Posterior cingulate gyrus (tissue), 11 donors: ENCODE measurements at places on chromosomes 6 and 20.
A peak's percentile ranks its signal among the peaks of the same experiment; 100 is the strongest.

DNA sequence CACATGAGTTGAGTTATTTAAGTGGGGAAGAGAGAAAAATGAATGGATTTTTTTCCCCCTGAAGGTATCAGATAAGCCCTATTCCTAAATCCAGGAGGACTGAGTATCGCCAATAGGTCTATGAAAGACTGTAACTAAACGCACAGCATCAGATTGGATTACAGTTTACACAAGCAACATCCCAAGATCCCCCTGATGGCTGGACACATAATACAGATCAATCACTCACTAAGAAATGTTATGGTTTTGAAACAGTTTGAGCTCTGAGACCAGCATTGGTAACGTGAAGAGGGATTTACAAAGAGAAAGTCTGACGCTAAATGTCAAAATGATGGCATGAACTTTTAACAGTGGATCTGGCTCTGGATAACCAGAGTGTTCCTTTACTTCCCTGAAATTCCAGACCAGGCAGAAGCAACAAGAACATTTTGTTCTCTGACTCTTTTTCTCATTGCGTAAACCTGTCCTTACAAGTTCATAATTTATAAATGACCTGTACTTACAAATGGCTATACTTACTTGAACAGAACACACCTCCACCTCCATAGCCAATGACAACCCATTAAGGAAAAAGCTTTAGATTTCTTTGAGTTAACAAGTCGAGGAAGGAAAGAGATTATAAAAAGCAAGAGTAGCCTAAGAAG lies 131.8 kb upstream of the BEND3 start:
- DNase-seq, result no peak

- no peak for DNase-seq
Measured at GRCh38 chr6:56742122-56742791, 99.6 kb upstream of the DST start.

- DNase-seq, result no peak
Measured at GRCh38 chr6:148890096-148890495, 143.3 kb downstream of the UST start.

DNA sequence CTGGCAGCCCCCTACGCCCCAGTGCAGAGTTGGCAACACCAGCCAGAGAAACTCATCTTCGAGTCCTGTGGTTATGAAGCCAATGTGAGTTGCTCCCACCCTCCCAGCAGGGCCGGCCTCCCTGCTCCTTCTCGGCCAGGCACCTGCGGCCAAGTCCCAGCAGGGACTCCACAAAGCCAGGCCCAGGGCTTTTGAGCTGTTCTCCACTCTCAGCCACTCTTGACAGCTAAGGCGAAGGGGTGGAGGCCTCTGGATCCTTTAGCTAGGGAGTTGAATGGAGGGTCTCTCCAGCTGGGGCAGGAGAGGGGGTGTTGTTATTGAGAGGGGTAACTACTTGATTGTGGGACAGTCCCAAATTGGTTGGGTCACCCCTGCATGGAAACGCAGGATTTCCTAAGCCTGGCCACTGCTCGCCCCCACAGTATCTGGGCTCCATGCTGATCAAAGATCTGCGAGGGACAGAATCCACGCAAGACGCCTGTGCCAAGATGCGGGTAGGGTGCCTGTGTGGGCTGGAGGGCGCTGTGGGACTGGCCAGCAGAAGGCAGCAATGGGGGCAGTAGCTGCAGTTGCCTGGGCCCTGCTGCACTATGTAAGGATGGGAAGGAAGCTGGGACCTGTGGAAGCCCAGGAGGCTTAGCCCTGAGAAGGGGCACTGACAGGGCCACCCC lies 58.3 kb downstream of the TCP11 start:
- no peak for DNase-seq

DNA sequence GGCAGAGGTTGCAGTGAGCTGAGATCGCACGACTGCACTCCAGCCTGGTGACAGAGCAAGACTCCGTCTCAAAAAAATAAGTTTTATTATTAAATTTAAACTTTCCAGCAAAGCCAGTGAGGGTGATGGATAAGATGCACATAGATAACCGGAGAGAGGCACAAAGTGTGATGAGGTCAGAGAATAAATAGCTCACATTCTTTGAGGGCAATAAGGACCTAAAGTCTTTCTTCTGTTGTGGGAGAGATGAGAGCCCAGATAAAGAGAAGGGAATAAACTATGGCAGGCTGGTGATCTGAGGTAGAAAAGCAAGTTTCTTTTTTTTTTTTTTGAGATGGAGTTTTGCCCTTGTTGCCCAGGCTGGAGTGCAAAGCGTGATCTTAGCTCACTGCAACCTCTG lies 20.6 kb upstream of the EZR start:
- DNase-seq, result no peak

DNA sequence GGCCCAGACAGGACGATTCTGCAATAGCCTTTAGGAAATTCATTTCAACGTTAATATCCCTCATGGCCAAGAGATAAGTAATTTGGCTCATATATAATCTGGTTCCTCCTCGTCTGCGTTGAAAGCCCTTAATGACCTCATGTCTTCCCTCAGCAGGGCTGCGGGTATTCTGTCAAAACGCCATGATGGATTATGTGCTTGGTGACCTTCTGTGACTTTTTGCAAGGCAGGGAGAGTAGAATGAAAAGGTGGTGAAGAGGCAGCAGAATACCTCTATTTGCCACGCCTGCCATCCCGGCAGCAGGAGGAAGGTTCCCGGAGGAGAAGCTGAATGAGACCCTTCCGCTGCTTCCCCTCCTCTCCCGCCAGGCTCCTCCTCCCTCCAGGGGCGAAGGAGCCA lies 41.1 kb upstream of the SPACA1 start:
- DNase-seq, result no peak

DNA sequence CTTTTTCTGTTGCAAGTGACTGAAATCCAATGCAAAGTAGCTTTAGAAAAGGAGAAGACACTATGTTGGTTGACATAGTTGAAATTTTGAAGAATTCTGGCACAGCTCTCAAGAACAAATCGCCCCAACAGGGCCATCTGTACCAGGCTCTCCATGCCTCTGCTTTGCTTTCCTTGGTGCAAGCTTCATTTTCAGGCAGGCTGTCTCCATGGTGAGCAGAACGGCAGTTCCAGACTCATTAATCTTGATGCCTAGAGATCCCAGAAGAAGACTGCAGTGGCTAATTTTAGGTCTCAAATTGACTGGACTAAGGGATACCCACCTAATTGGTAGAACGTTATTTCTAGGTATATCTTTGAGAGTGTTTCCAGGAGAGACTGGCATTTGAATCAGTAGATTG lies 950.7 kb upstream of the FLRT3 start:
- peak; percentile 46 for DNase-seq

DNA sequence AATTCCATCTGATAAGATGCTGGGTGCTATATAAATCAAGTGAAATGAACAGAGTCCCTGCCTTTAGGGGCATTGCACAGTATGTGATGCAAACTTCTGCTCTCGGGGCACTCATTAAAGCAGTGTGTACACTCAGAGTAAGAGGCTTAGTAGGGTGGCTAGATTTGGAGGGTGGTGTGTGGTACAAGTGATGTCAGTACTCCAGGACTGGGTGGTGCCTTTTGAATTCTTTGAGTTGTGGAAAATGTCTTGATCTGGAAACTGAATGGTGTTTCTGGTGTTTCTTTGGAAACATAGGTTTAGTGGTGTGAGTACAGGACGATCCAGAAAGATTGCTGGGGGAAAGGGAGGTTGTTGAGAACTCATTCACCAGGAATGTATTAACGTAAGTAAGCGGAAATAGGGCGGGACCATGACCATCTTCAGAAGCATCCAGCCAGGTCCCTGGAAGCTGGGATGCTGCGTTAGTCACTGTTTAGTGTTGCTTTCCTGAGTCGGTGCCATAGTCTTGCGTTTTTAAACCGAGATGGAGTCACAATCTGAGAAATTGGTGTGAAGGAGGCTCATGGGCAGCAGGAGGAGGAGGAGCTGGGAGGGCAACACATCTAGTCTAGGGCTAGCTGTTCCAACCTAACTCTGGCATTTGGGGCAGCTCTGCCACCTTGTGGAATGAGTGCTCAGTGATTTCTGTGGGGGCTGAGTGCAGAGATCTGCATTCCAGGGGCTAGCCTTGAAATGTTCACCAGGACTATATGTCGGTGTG lies 70.3 kb downstream of the SCAND1 start:
- peak; percentile 69 for DNase-seq

DNA sequence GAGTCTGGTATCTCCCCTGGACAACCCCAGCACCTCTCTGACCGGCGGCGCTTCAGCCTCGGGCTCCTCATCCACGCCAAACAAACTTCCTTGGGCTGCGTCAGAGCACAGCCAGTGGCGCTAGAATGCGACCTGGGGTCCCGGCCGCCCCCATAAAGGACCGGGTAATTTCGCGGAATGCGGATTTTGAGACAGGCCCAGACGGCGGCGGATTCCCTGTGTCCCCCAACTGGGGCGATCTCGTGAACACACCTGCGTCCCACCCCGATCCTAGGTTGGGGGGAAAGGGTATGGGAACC lies 1.6 kb downstream of the FOXP4 start:
- DNase-seq, result no peak

GRCh38 chr6:144561455-144562043 lies 276.4 kb downstream of the UTRN start:
- DNase-seq, result no peak

- no peak for DNase-seq
Measured at GRCh38 chr20:22582964-22583772, 1.2 kb downstream of the FOXA2 start.

DNA sequence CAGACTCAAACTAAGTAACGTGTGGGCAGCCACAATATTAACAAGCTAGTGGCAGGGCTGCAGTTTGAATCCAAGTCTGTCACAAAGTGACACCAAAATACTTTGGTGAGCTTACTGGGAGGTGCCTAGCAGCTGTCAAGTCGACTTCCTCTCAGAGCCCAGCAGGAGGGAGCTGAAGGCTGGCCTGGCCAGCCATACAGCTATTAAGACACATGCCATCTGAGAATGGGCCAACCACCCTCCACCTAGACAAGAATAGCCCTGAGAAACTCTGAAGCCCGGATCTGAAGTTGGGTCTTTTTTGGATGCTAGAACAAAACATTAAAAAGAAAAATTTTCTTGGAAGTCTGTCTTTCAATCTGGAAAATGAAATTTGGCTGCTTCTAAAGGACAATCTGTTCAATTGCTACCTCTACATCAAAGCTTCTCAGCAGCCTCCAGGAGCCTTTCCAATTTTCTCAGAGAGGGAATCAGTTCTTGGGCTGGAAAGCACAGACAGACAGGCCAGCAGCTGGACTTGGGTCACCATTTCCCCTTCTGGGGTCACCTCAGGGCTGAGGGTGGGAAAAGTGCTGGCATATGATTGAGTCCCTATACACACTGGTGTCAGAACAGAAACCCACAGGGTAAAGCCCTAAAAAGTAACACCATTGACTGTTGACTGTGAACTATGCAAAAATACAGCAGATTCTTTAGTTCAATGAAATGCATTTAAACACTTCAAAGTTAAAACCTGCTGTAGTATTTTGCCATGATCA lies 42.9 kb downstream of the UQCC1 start:
- DNase-seq, result no peak

GRCh38 chr6:12313992-12314589 lies 23.9 kb downstream of the EDN1 start:
- DNase-seq, result no peak

DNA sequence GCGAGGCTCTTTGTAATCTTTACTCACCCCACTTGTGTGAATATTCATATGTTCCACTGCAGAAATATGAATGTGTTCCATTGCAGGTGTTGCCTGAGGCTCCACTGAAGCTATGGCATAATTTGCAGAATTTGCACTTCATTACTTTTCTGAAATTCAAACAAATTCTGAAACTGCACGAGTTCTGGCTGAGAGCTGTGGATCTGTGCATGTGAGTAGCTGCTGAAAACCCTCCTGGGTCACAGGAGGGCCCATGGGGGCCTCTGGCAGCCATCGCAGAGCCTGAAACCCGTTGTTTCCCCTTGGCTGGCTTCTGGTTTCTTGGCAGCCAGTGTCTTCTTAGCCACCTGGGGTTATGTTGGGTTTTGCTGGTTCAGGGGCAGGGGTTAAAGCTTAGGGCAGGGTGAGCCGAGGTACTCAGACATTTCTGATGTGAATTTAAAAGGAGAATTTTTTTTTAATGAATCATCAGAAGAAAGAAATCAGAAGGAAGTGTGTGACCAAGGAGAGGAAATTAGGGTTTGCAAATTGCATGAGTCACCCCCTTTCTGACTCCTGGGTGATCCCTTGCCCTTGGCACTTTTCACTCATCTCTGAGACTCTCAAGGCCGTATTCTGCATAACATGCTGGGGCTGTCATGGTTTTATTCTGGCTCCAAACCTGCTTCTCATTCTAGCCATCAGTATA lies 40.6 kb downstream of the TOX2 start:
- no peak for DNase-seq

DNA sequence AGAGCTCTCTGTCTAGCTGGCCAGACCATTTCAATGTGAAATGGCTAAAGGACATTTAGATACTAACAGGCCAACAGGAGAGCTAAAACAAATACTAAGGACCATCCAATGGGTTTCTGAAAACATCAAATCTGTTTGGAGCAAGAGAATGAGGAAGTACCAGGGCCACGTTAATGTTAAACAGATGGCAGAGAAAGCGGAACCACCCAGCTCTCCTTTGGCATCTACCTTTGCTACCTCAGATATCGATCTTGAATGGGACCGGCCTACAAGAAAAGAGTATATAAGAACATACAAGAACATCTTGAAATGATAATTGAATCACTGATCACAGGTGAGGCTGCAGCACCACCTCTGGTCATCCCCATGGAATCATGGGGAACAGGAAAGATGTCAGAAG lies 31.8 kb downstream of the KCNK5 start:
- DNase-seq, result no peak

DNA sequence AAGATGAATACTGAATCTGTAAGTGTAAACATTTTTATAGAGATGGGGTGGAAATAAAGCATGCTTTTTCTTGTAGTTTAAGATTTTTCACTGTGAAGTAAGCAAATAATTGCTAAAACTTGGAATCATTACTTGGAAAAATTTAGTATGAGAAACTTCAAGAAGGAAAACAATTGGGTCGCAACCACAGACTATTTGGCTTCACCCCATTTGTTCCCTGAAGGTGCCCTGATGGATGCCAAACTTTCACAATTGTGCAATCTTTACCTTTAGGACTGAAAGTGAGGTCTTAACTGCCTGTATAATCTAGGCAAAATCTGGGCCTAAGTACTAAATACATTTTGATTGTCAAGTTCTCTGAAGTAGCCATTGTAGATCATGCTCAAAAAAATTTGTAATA lies 330.1 kb downstream of the HDGFL1 start:
- DNase-seq, result no peak

GRCh38 chr6:146878952-146879340 lies 280.2 kb downstream of the ADGB start:
- DNase-seq, result no peak

- peak; percentile 94 for DNase-seq
Measured at GRCh38 chr20:63835021-63835858, 4.2 kb upstream of the ZBTB46 start.

DNA sequence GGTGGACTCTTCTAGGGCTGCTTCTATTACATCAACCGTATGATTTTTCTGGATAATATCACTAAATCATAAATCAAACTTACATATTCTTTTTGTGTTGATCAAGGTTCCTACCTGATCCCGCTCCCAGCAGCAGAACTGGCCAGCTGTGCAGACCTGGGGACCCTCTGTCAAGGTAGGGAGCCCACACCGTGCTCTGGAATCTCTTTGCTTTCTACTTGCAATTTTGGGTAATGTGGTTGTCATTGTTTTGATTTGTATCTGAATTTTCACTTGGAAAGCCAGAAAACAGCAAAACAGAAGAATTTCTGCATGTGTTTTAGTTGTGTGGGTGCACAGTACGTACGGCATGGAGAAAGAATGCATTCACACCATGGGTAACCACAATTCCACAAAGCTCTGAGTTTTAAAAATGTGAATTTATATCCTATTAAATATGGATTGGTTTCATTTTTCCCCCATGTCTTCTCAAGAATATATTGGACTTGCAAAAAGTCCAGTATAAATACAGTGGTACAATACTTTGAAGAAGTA lies 80.1 kb downstream of the ADGRG6 start:
- no peak for DNase-seq
